ENCODE measurements at places on chromosomes 12 and 14.

GRCh38 chr14:102316338-102316742, 3.2 kb upstream of the ZNF839 start:
- peak; percentile 53 for DNase-seq

DNA sequence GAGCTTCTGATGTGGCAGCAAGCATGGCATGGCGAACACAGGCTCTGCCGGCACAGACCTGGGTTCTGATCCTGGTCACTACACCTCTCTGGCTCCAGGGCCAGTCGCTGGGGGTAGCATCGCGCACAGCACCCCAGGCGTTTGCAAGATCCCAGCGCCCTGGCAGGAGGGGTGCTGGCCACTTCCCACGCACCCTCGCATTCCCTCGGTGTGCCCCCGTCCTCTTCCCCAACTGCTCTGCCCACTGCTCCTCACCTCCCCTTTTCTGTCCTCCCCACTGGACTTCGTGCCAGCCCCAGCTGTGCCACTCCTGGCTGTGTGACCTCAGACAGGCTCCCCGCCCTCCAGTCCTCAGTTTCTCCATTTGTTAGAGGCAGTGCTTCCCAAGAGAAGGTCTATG, 2.8 kb downstream of the CDK2AP1 start:
- DNase-seq, result no peak

GRCh38 chr14:104602315-104602932, 2.1 kb downstream of the TMEM179 start:
- no peak for DNase-seq

GRCh38 chr14:61430066-61430757, 108.8 kb downstream of the PRKCH start:
- no peak for DNase-seq

DNA sequence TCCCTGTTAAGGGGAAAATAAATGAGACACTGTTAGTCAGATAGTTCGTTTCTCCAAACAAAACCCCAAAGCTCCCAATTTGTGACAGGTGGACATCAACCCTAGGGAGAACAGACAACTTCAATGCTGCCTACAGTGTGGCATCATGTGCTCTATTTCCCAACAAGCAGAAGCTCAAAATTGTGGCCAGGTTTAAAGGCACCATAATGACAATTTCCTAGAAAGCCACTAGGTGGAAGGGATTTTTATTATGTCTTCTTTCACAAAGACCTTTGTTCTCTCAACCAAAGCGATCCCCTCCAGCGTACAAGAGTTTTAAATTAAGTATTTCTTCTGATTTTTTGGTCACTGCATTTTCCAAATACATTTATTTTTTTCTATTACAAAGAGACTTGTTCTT, 88.0 kb upstream of the MBIP start:
- DNase-seq, result no peak

GRCh38 chr12:92784356-92784755, 81.6 kb downstream of the PLEKHG7 start:
- no peak for DNase-seq

DNA sequence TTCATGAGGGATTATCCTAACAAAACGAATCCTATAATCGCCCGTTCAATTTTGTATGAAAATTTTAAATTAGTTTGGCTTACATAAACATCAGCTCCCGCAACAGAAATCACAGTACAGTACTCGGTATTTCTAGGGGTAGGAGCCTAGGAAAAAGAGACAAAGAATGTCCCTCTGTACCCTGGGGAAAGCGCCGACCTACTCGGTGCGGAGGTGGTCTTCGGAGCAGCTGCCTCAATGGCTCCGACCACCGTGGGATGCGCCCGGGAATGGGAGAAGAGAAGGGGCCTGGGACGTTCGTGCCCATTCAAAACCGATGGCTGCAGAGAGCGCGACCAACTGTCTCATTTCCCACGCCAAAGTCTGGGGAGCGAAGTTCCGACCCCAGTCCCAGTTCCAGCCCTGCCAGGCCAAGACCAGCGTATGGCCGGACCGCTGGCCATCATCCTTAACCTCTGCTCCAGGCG, 618 bp downstream of the GNPNAT1 start:
- peak; percentile 53 for DNase-seq

- DNase-seq, result no peak
Observed at GRCh38 chr12:49346659-49347310, at the start of gene DNAJC22. TSS of gene DNAJC22 (plus strand) at chr12:49346888. CDS start at chr12:49348873, 1,985 bp downstream.

- DNase-seq, result no peak
Observed at GRCh38 chr12:14665354-14666348, 30.7 kb downstream of the GUCY2C start.

DNA sequence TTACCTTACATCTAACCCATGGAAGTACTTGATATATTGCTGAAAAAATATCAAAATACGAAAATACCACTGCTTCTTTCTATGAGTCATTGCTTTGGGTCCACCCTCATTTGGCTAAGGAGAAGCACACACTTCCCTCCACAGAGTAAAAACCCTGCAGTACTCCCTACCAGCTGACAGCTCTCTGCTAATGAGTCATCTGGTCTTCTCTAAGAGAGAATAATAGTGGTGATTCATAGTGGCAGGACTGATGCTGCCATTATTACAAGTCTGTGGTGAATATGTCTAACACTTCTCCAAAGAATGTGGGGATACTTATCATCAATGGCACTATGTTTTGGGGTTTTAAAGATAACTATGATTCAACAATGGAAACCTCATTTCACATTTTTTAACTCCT, 90.7 kb downstream of the PPFIA2 start:
- no peak for DNase-seq

GRCh38 chr14:58992935-58993334, 195.5 kb upstream of the DAAM1 start:
- no peak for DNase-seq

DNA sequence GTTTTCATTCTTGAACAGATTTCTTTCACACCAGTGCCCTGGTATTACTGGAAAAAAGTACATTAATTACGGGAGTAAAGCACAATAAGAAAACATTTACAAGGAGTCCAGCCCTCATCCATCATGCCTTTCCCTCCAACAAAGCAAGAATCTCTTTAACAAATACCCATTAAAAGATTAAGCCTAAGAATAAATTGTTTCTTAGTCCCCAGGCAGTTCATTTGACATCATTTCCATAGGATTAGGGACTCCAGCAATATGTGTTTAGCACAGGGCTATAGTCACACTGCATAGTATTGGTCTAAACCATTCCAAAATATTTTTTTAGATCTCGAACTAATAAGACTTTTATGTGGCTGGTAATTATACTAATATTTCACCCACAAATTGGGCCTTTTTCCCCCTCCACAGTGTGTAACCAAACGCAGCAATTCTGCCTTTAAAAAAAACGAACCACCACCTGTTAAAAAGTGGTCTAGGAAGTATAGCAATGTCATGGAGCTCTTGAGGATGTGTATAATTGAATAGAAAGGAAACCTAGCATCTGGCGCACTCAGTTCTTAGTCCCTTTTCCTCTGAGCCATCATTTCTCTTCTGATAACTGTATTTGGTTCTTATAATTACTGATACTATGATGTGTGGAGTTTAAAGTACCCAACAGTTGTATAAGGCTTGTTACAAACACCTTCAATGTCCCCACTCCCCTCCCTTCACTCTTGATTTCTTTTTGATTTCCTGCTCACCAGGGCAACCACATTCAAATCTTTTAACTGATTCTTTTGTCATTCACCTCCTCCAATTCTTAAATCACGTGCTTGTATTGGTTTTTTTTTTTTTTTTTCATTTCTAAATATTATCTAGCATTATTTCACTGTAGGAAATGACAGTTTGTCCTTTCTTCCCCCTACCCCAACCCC, 138.7 kb downstream of the ETV6 start:
- no peak for DNase-seq

- DNase-seq, result no peak
Observed at GRCh38 chr14:77212943-77213678, 31.5 kb downstream of the TMEM63C start.

DNA sequence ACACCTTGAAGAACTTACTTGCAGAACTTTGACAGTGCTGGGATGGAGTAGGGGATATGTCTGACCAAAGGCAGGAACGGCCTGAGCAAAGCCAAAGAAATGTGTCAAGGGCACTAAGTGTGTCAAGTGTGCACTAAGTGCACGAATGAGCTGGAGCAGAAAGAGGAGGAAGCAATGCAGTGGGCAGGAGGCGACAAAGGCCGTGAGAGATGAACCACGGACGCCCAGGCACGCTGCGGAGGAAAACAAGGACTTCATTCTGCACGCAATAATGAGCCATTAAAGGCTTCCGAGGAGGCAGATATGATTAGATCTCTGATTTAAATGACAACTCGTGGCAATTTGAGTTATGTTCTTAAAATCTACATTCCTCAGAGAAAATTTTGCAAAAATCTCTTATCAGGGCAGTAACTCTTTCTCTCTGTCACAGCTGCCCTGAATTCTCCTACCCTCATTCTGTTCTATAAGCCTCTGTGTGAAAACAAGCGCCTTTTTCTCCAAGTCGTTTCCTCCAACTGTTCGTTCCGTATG, 25.3 kb downstream of the GRIN2B start:
- no peak for DNase-seq

GRCh38 chr12:12685305-12685704, 10.7 kb downstream of the GPR19 start:
- DNase-seq, result no peak

GRCh38 chr14:99514552-99515300, 33.5 kb downstream of the CCNK start:
- DNase-seq, result no peak

GRCh38 chr14:101480747-101481530, 80.4 kb upstream of the DIO3 start:
- DNase-seq, result no peak

DNA sequence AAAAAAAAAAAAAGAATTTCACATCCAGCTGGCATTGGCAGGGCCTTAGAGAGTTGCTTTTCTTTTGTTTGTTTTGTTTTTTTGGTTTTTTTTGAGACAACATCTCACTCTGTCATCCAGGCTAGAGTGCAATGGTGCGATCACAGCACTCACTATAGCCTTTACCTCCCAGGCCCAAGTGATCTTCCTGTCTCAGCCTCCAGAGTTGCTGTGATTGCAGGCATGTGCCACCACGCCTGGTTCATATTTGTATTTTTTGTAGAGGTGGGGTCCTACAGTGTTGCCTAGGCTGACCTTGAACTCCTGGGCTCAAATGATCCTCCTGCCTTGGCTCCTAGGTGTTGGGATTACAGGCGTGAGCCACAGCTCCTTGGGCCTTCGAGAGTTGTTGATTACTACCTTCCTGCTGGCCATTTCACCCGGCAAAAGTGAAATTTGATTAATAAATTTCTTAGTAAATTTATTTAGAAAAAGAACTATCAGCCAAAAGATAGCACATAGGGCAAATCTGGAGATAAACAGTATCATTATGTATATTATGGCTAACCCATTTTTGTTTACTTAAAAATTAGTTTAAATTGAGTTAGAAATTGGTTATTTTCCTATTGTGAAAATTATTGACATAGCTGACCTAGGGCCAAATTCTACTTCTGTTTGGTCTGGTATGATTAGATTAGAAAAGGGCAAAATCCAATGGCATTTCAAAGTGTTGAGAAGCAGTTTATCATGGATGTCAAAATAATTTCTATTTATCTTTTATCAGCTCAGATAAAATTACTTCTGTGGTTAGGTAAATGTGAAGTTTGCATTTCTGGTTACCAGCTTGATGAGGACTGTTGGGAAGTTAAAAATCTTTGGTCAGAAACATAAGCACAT, 12.6 kb downstream of the ACTR6 start:
- DNase-seq, result no peak

GRCh38 chr14:66910311-66910840, 278.9 kb upstream of the GARIN2 start:
- no peak for DNase-seq

GRCh38 chr14:35088514-35088913, 33.3 kb downstream of the PPP2R3C start:
- DNase-seq, result no peak

GRCh38 chr14:103393676-103394626, 8.7 kb downstream of the MARK3 start:
- no peak for DNase-seq

DNA sequence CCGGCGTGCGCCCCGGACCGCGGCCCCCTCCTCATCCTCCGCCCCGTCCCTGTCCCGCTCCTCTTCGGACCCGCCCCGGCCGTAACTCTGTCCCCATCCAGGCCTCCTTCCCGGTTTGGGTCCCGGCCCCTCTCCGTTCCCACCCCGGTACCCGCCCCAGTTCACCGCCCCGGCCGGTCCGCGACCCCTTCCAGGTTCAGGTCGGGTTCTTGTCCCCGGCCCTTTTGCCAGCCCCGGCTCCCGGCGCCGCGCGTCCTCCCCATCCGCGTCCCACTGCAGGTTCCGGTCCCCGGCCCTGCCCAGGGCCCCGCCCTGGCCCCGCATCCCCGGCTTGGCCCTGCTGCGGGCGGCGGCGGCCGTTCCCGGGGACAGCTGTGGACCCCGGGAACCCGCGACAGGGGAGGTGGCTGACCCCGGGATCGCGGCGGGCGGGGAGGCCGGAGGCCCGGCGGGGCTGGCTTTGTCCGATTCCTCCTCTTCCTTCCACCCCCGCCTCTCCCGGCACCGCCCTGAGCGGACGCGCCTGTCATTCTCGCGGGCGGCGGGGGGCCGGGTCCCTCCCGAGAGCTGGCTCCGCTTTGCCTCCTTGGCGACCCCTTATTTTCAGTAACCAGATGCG, 601 bp downstream of the KLC1 start:
- DNase-seq, result no peak

GRCh38 chr14:104223101-104224041, 85.0 kb downstream of the KIF26A start:
- DNase-seq, result no peak

DNA sequence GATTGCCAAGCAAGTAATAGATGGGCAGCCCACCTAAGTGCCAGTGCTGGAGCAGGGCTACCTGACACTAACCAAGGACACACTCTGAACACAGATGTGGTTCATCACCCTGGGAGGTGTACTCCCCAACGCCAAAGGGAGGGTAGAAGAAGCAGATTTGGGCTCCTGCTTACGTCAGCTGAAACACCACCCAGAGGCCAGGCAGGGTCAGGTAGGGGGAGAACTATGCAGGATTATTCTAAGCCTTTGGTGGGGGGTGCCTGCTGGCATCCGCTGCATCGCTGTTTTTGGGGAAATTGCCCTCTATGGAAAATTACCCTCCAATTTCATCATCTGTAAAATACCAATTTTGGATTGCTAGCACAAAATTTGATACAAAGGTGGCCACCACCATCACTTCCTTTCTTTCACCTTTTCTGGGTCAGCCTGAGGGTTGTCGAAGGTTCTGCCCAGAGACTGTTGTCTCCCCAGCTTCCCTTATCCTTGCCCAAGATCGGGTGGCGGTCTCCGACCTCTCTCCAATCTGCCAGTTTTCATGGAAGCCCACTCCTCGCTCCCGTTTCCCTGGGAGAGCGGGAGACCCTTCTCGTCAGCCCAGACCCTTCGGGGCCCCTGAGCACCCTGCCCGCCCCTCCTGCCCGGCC, 535 bp downstream of the BIN2 start:
- DNase-seq, result no peak

- DNase-seq, result no peak
Observed at GRCh38 chr14:69979882-69980281, 100.7 kb downstream of the SMOC1 start.

GRCh38 chr14:68282479-68283377, 463.1 kb downstream of the RAD51B start:
- no peak for DNase-seq

- DNase-seq, result no peak
Observed at GRCh38 chr14:52412426-52412825, 98.3 kb downstream of the PTGER2 start.

Data from right renal pelvis (tissue), 4 donors.